ENCODE measurements at places on chromosomes 6 and 20.

- no peak for DNase-seq
Observed at GRCh38 chr6:42429042-42429585, 22.6 kb downstream of the TRERF1 start.

DNA sequence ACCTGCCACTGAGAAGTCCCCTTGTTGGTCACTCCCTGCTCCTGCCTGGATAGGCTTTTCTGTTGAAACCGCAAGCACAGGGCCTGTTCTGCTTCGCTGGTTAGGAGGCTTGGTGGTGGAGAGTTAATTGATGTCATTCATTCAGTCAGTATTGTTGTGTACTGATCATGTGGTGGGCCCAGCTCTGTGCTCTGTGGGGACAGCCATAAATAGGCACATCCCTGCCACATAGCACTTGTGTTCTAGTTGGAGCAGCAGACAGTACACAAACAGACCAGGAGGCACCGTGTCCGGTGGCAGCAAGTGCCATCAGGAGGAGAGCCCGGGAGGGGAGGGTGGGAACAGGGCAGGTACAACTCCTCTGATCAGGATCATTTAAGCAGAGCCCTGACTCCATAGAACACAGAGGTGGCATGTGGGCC is 155.2 kb upstream of the INSM1 start:
- no peak for DNase-seq

GRCh38 chr6:13065581-13065980 is 262.8 kb downstream of the TBC1D7 start:
- no peak for DNase-seq

GRCh38 chr6:84093441-84094435 is 60.2 kb downstream of the MRAP2 start:
- no peak for DNase-seq

DNA sequence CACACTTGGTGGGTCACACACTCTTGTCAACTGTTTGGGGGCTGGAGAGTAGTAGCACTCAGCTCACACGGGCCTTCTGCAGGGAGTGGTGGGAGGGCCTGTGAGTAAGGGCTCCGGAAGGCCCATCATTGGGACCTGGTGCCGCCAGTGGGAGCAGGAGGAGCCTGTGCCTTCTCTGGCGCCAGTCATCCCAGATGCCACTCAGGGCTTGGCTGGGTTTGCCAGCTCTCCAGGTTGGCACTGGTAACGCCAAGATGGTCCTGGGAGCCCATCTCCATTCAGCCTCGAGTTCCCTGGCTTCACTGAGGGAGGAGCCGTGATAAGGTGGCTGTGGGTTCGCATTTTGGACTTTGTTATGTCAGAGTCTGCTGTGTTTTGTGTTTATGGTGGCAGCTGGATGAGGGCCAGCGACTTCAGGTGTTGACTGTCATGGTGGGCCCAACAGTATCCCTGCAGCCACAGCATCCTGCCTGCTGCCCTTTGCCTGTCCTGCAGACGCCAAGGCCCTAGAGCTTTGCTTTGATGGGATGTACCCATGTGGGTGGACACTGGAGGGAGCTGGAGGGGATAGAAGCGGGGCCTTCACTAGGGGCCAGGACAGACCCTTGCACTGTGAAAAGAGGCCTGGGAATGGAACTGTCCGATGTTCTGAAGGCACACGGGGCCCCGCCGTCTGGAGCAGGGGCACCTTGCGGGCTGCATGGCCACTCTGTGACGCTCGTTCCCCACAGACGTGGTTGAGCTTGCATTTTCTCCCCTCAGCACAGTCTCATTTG is 13.3 kb upstream of the DNAJC5 start:
- DNase-seq: no peak

DNA sequence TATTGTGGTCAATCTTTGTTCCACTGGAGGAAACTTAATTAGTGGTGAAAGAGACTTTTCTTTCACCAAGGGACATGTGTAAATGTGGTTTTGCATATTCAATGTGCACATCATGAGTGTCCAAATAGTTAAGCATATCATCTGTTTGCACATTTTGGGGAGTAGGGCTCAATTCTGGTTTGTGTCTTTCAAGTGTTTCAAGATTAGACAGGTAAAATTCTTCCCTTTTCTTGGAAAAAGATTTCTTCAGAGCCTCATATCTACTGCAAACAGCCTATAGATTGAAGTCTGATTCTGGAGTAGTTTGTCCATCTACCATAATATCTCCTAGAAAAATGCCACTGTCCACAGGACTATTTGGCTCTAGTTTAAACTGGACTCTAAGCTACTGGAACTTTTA is 26.9 kb upstream of the DEFB118 start:
- DNase-seq: no peak
